Mesothelial cell of epicardium (in vitro differentiated cells): ENCODE measurements at places on chromosomes 13 and 19.

DNA sequence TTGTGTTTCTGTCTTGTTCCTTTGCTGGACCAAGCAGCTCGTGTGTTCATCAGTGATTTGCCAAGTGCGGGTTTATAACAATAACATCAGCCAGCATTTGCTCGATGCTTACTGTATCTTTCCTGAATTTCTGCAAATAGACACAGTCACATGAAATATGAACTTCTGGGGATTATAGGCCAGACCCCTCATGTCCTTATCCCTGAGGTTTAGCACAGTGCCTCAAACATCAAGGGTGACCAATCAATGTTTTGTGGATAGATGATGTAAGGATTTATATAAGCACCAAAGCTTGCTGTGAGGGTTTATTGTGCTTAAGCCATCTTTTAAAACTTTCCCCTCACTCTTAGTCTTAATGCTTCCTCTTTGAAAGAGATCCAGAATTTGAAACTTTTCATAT is 323.9 kb downstream of the SLC7A1 start:
- no peak for DNase-seq

GRCh38 chr19:45428384-45429231 is 4.9 kb upstream of the ERCC1 start:
- DNase-seq = no peak

- no peak for DNase-seq
Measured at GRCh38 chr13:45298206-45298505, 42.8 kb downstream of the TPT1 start.

DNA sequence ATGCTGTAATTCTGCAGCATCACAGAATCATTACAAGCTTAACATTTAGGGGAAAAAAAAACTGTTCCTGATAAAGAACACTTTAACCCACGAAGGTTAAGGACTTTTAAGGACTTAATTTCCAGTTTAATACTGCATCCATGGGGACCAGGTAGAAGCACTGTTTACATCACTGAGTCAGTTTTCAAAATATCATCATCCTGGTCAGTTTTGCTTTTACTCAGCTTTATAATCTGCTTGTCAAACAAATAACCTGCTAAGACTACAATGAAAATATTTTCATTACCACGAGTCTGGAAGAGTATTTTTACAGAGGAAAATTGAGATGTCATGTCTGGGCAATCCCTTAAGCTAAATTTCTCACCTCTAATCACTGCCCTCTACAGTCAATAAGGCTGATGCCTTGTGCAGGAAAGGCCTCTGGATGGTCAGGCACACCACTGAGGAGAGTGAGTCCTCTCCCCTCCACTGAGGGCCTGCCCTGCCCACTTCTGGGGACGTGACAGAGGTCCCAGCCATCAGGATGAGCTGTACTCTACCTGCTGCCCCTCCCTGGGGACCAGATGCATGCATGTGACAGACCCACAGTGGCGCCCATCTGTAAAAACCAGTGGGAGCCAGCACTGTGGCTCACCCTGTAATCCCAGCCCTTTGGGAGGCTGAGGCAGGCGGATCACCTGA is 31.0 kb downstream of the FOXO1 start:
- DNase-seq = no peak
